Endothelial cell of coronary artery (primary cell): ENCODE measurements at places on chromosomes 7 and 10. TPM values are rescaled to one million over a fixed set of nuclear protein-coding genes. Genes with fewer than 3 reads are reported as not detected.

The CALHM1 gene
- total RNA-seq, result not detected in 2 replicates

The PPIA gene
- total RNA-seq, result 1,415 and 1,538 TPM in 2 replicates

The VPS37D gene
- total RNA-seq, result 2.4 and 4.0 TPM in 2 replicates

The CDK14 gene
- total RNA-seq, result 16.3 and 24.1 TPM in 2 replicates

The SFRP5 gene
- total RNA-seq, result not detected in 2 replicates
